AG04450 (cell line): ENCODE measurements at places on chromosomes 6 and 20. TPM values are rescaled to one million over a fixed set of nuclear protein-coding genes. Genes with fewer than 3 reads are reported as not detected.

DNA sequence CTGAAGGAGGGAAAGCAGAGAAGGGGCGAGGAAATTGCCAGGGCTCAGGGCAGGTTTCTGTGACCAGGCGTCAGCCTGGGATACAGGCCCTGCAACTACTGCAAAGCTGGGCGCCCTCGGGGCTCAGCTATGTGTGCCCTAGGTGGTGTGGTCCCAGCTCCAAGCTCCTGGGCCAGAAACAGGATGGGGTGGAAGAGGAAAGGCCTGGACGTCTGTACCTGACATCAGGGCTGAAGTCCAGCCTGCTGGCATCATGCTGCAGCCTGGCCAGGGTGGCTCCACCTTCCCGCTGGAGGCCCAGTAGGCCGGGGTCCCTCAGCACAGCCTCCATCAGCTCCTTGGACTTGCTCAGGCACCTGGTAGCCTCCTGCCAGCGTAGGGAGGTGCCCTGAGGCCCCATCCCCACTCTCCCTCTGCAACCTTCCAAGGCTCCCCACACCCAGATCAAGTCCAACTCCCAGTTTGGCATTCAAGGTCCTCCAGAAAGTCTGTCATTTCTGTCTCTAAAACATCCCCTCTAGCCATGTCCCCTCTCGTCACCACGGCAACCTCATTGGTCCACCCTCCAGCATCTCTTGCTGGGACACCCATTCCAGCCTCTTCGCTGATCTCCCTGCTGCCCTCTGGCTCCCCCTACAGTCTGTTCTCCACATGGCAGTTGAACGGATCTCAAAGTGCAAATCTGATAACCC, 38.2 kb downstream of the KIAA1755 start:
- no peak for DNase-seq

The SOBP gene
- 0.76 and 1.1 TPM in 2 replicates for polyA plus RNA-seq

The GPR63 gene
- 1.4 and 1.6 TPM in 2 replicates for polyA plus RNA-seq

DNA sequence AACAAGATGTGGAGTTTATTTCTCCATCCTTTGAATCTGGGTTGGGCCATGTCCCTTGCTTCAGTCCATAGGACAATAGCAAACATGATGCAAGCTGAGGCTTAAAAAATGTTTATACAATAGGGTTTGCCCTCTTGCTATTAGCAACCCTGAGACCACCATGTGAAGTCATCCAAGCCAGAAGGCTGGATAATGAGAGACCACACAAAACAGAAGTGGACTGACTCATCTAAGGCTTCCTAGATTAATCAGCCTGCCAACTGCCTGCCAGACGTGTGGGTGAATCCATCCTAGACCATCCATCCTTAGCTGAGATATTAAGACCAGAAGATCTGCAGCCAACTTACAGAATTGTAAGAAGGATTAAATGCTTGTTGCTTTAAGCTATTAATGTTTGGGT, 38.1 kb upstream of the ISM1 start:
- no peak for DNase-seq

The SLC17A3 gene
- polyA plus RNA-seq: 0.04 TPM in 1 of 2 replicates, not detected in the other

DNA sequence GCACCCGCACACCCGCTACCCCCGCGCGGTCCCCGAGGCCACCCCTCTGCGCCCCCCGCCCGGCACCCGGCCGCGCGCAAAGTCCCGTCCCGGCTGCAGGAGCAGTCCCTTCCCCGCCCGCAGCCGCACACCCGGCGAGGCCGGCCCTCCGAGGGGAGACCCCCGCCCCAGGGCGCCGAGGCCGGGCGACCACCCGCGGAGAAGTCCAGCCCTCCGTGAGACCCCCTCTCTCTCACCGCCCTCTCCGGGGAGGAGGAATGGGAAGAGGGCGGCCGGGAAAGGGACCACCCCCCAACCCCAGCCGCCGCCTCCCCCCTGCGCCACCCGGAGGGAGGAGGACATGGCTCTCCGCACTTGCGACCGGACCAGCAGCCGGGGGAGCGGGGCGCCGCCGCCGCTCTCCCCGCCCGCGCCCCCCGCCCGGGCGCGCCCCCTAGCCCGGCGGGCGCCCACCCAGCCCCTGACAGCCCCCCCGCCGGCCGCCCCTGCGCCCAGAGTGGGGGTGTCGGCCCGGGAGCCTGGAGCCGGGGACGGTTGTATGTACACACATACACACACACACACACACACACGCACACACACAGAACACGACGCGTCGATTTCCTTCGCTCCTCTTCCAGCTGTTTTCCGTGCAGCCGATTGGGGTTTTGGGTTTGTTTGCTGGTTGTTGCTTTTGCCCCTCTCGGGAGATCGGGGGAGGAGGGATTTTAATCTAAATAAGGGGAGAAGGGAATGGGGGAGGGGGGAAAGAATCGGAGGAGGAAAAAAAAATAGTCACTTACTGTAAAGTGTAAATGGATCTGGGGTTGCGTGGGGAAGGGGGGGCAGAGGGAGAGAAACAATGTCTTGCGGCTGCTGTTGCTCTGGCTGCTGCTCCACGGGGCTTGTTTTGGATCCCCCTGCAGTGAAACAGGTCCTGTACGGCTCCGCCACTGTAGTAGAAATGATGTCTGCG, at the start of gene ATXN1:
Gene ATXN1, minus strand, starts transcription at position 945 of the 955 bp plus-strand sequence.
- DNase-seq: no peak

DNA sequence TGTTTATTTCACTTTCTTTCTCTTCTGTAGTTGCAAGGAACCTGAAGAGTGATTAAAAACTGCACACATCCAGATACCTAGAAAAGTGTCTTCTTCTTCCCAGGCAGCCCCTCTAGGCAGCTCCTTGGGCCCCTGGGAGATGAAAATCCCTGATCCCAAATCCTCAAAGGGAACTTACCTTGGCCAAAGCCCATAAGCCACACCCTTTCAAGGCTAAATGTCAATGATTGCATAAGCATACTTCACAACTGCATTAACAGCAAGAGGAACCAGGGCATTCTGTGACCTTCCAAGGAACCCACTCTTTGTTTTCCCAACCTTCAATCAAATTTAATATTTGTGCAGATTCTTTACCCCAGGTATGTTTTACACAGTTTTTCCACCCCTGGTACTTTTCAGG, 4.4 kb upstream of the HMGN3 start:
- DNase-seq: no peak

The PRSS35 gene
- polyA plus RNA-seq: 5.6 and 7.3 TPM in 2 replicates

GRCh38 chr6:7328243-7328642, 15.2 kb upstream of the SSR1 start:
- no peak for DNase-seq

The MYBL2 gene
- 1.7 and 2.5 TPM in 2 replicates for polyA plus RNA-seq

The PHACTR3 gene
- not detected in 2 replicates for polyA plus RNA-seq

- no peak for DNase-seq
These were observed 17.5 kb upstream of the CCN2 start for GRCh38 chr6:131968656-131969055.

- DNase-seq: no peak
These were observed 165.7 kb downstream of the ERMARD start for GRCh38 chr6:169917153-169917552.

GRCh38 chr6:150881911-150882481, 16.5 kb downstream of the MTHFD1L start:
- DNase-seq: peak; percentile 88
